ENCODE measurements at places on chromosomes 12 and 14. TPM values are rescaled to one million over a fixed set of nuclear protein-coding genes. Genes with fewer than 3 reads are reported as not detected.

DNA sequence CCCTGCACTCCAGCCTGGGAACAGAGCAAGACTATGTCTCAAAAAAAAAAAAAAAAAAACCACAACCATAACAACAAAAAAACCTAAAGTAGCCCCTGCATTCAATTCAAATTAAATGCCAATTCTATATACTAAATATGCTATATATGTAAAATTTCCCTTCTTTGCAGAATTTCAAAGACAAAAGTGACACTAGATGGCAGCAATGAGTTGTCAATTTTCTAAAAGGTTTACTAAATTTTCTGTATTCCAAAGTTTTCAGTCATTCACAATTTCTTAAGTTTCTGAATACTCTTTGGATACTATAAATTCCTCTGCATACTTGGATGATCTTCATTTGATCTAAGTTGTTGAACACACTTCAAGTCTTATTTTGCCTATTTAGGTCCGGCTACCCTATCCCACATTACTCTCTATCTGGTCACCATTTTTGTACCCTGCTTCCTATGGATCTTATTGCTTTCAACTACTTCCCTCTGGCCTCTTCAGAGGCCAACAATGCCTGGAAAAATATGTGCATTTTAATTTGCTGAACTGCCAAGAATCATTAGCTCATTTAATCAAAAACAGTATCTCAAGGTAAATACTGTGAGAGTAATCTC lies 27.9 kb downstream of the HNRNPC start:
- no peak overlapping the region for H3K4me3 ChIP-seq
- H3K36me3 ChIP-seq: peaks cover 8% of the 10 kb centered on the region
- no peaks in the 10 kb centered on the region for H3K27me3 ChIP-seq

DNA sequence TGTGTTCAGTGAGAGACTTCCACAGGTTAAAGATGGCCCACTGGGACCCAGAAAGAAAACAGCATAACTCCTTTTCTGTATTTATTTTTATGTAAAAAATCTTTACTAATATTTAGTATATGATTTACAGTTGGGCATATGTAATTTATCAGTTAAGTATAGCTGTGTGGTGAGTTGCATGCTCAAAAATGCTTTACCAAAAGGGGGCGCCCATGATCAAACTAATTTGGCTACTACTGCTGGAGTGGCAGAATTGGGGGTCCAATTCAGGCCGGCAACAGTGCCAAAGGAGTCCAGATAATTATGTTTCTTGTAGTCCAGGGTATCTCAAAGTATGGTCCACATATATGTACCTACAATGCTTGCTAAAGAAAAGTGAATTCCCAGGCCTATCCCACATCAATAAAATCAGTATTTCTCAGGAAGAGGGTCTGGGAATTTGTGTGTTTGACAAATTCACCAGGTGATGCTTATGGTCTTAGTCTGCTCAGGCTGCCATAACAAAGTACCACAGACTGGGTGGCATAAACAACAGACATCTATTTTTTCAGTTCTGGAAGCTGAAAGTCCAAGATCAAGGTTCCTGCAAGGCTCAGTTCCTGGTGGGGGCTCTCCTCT lies 152.0 kb downstream of the KTN1 start:
- no peaks in the 10 kb centered on the region for H3K4me1 ChIP-seq
- H3K27me3 ChIP-seq: no peaks in the 10 kb centered on the region
- no peak overlapping the region for H3K27ac ChIP-seq
- no peak overlapping the region for H3K4me3 ChIP-seq

The ORMDL2 gene
- 69.2 TPM for total RNA-seq

The PPP1R3E gene
- total RNA-seq: 7.5 TPM

The ENDOU gene
- 0.31 TPM for total RNA-seq

DNA sequence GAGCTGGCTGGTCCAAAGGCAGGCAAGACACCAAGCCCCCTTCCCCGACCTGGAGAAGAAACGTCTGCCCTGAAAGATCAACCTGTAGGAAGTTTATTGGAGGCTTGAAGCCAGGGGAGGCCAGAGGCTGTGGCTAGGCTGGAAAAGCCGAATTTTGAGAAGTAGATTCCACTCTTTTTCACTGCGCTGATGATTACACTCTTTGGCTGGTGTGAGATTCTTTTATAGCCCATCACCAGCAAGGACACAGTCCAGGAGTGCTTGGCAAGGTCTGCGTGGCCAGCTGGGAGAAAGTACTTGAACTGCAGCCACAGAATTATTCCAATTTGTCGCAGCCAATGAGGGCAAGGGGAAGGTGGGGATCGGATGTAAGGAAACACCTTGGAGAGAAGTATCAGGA lies 45.0 kb downstream of the SYNE3 start:
- H3K36me3 ChIP-seq: peaks cover 34% of the 10 kb centered on the region
- H3K4me3 ChIP-seq: no peak overlapping the region
- no peaks in the 10 kb centered on the region for H3K27me3 ChIP-seq
- no peaks in the 10 kb centered on the region for H3K4me1 ChIP-seq
